ENCODE measurements at places on chromosomes 13 and 19.

DNA sequence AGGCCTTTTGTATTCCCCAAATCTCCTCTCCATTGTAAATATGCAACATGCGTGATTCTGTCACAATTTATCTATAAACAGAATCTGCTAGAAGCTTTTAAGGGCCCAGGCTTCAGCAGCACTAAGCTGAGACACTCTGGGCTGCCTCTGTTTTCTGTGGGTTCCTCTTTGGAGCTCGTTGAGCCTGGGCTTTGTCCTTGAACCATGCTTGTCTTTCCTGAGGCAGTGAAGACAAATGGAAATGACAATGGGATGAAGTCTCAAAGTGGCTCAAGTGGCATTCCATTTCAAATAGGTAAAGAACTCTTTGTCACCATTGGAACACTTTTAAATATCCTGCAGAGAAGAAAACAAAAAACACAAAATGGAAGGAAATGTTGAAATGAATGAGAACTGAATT, 40.3 kb downstream of the RASL11A start:
- no peak for DNase-seq

DNA sequence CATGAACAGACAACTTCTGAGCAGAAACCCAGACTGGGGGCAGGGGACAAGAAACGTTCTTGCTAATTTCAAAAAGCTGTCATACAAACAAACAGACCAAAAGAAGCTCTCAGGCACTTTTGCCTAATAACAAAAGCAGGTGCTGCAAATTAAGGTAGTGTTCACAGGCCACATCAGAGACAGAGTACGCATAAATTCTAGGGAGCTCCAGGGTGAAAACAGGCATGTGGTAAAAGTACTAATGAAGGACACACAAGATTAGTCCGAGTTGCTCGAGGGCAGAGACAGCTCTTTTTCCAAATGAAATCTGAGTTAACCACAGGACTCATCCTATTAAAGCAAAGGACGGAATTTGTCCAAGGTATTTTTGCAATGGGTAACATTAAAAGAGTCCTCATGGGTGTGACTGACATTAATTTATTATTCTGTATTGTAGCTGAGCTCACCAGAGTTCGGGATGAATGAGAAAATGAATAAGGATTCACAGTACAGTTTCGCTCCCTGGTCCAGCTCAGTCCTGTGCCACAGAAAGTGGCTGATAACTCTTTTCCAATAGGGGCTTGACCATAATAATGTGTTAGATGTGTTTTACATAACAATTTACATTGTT, 197.3 kb downstream of the LHFPL6 start:
- no peak for DNase-seq

GRCh38 chr13:30443957-30444404, 21.7 kb downstream of the UBE2L5 start:
- no peak for DNase-seq

GRCh38 chr19:41936416-41936850, 8.2 kb upstream of the ERFL start:
- DNase-seq = no peak

DNA sequence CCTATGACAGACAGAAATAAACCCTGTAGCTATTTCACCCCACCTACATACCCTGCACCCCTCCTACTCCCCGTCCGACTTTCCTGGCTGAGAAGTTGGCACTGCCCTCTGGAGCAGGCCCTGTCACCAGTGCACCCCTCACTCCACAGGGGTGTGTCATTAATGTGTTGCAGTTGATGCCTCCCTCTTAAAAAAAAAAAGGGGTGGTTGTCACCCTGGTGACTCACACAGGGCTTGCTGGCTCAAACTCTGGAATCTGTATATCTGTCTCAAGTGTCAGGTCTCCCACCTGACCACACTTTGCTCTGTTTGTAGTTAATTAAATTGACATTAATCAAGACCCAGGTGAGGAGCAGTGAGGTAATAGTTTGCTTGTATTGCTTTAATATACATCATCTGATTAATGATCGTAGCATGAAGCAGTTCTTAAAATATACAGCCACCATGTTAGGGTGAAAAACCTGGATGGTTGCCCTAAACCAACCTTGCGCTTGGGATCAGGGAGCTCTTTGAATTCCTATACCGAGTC, 2.0 kb upstream of the GATAD2A start:
- peak; percentile 69 for DNase-seq

DNA sequence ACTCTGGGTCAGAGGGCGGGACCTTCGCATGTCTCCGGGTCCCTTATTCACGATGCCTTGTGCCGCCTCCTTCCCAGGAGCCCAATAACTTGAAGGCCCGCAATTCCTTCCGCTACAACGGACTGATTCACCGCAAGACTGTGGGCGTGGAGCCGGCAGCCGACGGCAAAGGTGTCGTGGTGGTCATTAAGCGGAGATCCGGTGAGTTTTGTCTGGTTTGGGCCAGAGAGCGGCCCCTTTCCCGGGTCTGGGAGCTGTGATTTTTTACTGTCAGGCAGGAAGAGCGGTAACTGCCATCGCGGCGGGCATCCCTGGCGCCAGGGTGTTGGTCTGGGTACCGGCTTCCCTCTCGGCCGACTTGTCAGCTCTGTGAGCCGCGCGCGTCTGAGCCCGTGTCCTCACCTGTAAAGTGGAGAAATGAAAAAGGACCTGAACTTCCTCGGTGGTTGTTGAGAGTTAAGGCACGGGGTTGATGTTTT, 800 bp downstream of the RPL28 start:
- no peak for DNase-seq

GRCh38 chr19:5600797-5601196, 21.8 kb downstream of the SAFB2 start:
- DNase-seq = no peak

GRCh38 chr19:34979819-34980640, 16.0 kb upstream of the ZNF792 start:
- no peak for DNase-seq

GRCh38 chr13:94319501-94319900, 160.0 kb downstream of the DCT start:
- DNase-seq = no peak

- no peak for DNase-seq
These were observed 80.8 kb downstream of the KL start for GRCh38 chr13:33096886-33097605.

DNA sequence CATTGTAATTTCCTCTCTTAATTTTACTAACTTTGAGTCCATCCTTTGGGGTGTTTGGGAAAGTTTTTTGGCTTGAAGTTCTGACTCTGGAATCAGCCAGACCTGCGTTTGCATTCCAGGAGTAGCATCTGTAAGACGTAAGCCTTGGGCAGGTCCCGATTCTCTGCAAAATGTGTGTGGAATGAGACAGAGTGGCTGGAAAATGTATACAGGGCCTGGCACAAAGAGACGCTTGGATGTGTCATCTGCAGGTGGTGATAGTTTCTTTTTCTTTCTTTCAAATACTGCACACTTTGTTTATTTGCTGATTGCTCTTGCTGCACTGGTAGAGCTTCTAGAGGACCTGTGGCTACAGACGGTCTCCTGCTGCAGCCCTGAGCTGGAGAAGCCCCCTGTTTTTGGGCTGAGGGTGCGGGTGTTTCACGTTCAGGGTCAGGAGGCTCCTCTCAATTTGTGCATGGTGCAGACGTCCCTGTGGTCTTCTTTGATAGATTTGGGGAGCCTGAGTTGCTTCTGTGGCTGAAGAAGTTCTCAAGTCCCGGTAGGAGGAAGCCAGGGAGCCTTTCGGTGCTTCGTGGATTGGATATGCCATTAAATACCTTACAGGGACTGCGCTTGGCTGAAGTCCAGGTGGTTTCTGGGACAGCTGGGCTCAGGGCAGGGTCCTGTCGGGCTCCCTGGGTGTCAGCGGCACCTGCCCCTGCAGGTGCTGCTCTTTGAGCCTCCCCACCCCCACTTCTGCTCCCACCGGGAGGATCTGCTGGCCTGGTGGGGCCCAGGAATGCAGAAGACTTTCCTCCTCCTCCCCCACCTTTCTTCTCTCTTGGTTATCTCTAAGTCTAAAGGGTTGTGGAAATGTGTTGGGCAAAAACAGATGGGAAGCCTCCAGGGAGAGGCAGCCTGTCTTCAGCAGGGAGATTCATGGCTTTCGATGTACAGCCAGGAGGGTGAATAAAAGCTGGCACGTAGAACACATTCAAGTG, 44.0 kb upstream of the GAS6 start:
- no peak for DNase-seq

DNA sequence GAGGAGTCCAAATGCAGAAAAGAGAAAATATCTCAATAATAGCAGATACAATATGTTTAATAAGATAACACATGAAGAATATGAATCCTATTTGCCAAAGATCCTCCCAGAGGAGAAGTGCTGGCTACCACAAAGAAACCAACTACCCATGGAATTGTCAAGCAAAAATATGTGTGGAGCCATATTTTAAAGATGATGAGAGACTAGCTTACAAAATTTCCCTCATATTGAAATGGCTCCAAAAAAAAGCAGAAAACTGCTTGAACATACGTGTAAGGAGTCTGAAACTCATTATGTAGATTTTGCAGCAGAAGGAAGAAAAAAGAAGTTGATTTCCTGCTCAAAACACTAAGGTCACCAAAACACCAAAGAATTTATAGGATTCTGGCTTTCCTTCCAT, 94.2 kb downstream of the USP12 start:
- peak; percentile 17 for DNase-seq

- no peak for DNase-seq
These were observed 1.0 kb downstream of the KLK11 start for GRCh38 chr19:51025401-51025800.

- DNase-seq = no peak
These were observed 341.3 kb downstream of the TEX29 start for GRCh38 chr13:111661776-111662175.
